ENCODE measurements at places on chromosomes 2 and 18. TPM values are rescaled to one million over a fixed set of nuclear protein-coding genes. Genes with fewer than 3 reads are reported as not detected.

The CIB4 gene
- not detected for total RNA-seq

The TCF23 gene
- total RNA-seq = 8.4 TPM

The SERPINB10 gene
- not detected for total RNA-seq

The BCL2 gene
- 36.8 TPM for total RNA-seq

The PROKR1 gene
- total RNA-seq = not detected

DNA sequence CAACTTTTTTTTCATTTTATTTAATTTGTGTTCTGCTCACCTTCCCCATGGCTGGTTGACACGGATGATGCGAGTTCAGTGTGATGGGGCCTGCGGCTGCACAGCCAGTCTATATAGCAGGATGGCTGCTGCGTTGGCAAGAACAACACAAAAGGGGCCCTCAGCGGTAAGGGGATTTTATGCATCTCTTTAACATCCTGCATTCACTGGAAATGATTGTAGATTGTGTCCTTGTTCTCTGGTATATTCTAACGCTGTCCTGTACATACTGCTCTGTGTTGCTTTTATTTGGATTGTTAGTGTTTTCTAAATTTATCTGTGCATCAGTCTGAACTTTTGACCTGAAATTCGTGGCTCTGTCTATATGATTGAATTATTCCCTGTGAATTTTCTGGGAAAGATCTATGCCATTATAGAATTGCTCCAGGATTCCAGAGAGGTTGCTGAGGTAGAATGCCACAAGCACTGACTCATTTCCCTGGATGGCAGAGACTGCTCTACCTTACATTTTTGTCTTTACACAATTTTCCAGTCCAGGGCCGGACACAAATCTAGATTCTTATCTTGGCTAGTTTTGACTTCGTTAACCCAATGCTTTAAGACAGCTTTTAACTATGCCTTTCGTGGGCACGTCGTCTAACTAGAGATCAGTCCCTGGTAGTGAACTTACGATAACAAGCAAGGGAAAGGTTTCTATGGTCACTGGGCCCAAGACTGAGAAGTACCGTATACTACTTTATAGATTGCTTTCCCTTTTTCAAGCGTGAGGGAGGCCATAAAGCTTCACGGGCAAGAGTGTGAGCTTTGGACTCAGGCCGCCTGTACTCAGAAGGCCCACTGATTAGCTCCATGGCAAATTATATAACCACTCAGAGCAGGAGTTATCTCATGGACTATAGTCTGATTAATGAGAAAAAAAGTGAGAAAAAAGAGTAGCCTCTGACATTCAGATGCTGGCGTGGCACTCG lies at the start of gene CRYGC:
CRYGC (minus strand) TSS at position 85 of the 968 bp plus-strand sequence; CDS start at position 49, 36 bp downstream.
- no peak for DNase-seq

DNA sequence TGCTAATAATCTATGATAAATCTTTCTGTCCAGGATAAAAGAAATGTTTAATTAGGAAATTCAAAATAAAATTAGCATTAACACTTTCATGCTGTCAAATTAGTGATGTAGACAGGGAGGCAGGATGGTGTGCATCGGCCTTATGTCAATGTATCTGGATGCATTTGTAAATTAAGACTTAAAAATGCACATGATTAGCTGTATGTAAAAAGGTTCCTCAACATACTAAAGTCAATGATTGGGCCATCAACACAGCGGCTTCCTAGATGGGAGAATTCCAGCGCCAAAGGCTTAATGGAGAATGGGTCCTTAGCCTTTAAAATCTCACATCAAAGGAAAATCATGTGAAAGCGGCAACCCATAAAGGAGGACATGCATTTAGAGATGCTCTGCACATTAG lies 77.5 kb upstream of the ZEB2 start:
- DNase-seq = no peak

- peak; percentile 25 for DNase-seq
Measured at GRCh38 chr2:169109502-169110409, 40.4 kb downstream of the DHRS9 start.

DNA sequence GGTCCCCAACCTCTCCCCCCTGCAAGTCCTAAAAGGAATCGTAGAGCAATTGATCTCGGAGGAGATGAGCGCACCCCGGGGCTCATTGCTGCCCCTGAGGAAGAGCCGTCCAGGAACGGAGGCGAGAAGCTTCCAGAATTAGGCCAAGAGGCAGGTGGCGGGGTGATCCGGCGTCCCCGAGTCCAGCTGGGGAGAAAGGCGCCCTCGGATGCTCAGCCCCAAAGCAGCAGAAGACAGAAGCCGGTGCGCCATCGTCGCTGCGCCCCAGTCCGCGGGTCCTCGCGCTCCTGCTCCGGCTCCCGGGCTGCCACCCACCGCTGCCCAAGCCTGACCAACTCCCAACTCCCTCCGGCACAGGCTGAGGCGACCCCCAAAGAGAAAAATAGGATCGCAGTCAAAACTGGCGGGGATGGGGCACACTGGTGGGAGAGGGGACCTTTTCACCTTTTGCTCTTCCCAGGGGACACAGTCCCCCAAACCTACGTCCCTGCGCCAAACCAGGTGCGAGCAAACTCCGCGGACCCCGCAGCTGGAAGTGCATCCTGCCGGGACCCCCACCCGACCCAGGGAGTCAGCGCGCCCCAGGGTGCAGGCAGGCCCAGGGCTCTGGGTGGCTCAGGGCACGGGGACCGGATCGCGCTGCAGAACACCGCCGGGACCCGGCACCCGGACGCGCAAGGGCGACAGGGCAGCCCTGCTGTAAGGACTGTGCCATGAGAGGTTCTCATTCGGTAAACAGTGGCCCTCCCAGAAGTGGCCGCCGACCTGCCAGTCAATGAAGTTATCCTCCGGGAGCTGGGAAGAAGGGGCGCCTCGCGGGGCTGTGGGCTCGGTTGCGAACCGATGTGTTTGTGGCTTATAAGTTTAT lies 8.4 kb upstream of the MEIS1 start:
- DNase-seq = no peak

DNA sequence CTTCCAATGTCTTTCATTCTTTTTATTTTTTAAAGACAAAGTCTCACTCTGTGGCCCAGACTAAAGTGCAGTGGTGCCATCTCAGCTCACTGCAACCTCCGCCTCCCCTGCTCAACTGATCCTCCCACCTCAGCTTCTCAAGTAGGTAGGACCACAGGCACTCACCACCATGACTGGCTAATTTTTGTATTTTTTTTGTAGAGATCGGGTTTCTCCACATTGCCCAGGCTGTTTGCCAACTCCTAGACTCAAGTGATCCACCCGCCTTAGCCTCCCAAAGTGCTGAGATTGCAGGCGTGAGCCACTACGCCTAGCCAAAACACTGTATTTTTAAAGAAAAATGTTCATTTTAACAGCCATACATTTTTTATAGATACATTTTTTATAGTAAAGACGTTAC lies 12.7 kb downstream of the GCKR start:
- no peak for DNase-seq

DNA sequence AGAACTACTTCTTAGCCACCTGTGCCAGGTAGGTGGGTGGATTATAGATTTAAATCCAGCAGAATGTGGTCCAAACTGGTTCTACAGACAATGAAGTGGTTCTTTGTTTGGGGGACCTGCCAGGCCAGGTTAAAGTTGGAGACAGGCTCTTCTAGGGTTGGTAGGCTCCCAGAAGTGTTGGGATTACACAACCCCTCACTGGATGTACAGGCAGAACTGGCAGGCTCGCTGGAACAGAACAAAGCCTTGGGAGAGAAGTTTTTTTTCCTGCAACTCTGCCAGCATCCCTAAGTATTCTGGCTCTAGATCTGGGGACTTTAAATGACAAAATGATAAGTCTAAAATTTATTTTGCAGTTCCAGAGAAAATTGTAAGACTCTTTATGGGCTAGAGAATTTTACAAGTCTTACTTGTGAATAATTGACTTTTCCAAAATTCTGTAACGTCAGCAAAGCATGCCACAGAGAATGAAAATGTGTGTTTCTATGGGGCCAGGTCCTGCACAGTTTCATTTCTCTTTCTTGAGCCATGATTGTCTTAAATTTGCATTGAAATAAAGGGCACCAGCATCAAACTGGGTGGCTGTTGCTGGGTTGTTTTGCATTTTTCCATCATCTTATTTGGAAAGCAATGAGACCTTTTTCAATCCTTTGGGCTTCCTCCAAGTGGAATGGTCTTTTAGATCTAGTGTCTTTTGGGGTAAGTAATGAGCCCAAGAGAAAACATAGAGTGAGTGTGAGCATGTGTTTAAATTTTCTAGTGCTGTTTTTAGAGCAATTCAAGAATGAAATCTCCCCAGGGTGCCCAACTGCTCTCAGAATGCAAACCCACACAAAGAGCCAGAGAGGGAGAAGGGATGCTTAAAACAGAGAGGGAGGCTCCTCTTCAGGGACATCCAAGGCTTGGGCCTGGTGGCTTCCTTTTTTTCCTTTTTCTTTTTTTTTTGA lies 32.4 kb upstream of the ATL2 start:
- DNase-seq = peak; percentile 71

- DNase-seq = no peak
Measured at GRCh38 chr2:190106783-190107182, 44.3 kb upstream of the MSTN start.

DNA sequence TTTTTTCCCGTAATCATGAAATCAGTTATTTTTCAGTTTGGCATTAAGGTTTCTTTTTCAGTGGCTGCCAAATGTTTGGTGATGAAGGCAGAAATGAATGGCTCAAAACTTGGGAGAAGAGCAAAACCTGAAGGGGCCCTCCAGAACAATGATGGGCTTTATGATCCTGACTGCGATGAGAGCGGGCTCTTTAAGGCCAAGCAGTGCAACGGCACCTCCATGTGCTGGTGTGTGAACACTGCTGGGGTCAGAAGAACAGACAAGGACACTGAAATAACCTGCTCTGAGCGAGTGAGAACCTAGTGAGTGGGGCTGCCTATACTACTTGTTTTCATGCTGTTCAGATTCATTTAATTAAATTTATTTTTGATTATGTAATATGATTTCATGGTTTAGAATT lies 29.2 kb upstream of the MSH2 start:
- DNase-seq = no peak

DNA sequence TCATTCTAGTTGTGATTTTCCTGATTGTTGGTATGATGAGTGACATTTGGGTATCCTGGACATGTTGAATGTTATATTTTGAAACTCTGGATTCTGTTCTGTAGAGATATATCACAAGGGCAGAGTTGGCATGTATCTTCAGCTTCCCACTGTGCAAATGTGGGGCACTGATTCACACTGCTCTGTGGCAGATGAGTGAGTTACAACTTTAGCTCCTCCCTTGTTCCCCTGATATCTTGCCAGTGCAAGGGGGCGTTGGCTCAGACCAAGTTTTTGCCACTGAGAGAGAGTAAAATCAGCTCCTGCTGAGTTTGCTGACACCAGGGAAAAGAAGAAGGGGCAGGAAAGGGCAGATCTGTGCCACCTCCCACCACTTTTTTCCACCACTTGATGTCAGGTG lies 199.6 kb upstream of the MMADHC start:
- no peak for DNase-seq

GRCh38 chr18:28791101-28791500 lies 614.2 kb upstream of the CDH2 start:
- DNase-seq = no peak

GRCh38 chr18:24500766-24501165 lies 40.3 kb downstream of the HRH4 start:
- no peak for DNase-seq

GRCh38 chr2:95539836-95540235 lies 52.0 kb upstream of the TRIM43 start:
- no peak for DNase-seq

GRCh38 chr2:127453392-127454171 lies 35.4 kb downstream of the PROC start:
- DNase-seq = no peak

- DNase-seq = no peak
Measured at GRCh38 chr2:139737659-139738058, 957.5 kb upstream of the NXPH2 start.

DNA sequence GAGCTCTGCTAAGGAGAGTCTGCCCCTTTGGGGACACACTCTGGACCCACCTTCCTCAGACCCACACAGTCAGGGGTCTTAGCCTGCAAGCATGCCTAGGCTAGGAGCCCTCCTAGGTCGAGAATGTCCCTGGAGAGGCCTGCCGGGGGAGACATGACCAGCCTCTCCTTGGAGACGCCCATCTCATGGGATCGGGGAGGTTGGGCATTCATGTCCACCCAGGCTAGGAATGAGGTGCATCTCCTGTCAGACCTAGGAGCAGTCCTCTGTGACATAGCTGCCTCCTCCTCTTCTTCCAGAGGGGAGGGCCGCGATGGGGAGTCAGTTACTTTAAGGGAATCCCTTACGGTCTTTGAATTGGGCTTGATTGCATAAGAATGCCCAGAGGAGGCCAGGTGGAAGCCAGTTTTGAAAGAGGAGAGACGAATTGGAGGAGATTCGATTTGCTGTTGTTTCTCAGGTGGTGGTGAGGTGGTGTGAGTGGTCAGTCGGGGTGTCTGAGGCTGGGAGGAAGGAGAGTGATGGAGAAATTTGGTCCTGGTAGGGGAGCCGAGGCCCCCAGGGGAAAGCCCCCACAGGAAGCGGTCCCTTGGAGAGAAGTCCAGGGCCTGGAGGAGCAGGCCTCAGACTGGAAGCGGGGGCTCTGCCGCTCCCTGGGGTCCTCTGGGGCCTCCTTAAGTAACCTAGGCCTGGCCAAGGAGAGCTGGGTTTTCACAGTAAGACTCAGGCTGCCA lies 241.3 kb downstream of the DYSF start:
- DNase-seq = no peak

- peak; percentile 1 for DNase-seq
Measured at GRCh38 chr2:128455721-128456050, 137.0 kb upstream of the HS6ST1 start.

DNA sequence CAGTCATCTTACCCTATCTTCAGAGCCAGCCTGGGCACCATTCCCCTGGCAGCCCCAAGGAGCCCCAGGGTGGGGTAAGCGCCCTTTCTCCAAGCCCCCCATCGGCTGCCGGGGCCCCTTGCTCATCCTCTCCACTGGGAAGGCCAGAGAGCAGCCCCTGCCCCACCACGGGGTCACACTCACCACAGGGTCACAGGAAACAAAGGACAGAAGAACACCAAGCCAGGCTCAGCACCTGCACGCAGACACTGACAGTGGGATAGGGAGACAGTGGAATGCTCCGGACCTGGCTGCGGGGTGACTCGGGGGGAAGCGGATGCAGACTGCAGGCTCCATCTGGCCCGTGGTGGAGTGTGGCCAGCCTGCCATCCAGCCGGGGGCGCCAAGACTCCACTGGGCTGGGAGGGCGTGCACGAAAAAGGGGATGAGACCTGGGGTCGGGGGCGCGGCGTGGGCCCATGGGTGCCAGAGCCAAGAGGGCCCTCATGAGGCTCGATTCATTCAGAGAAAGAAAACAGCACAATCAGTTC lies 21.1 kb downstream of the HDAC4 start:
- peak; percentile 19 for DNase-seq

- DNase-seq = no peak
Measured at GRCh38 chr18:68520406-68521075, 194.4 kb downstream of the TMX3 start.

GRCh38 chr2:133346654-133347053 lies 221.6 kb downstream of the NCKAP5 start:
- DNase-seq = no peak

GRCh38 chr2:144559242-144559641 lies 39.3 kb upstream of the ZEB2 start:
- no peak for DNase-seq

DNA sequence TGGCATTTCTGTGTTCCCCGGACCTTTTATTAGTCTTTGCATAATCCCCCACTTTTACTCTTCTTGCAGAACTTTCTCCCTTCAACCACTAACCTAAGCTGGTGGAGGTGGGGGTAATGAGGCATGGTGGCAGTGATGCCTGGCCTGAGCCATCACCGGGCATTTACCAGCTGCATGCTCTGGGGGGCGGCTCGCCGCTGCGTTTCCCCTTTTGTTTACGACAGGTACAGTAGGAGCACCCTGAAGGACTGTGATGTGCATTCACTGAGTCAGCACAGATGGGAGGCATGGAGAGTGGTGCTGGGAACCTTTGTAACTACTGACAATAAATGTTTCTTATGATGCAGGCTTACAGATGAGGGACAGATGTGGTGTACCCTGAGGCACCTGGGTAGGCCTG lies 46.9 kb downstream of the PLEKHB2 start:
- no peak for DNase-seq
